ENCODE measurements at places on chromosomes 5 and 9.

DNA sequence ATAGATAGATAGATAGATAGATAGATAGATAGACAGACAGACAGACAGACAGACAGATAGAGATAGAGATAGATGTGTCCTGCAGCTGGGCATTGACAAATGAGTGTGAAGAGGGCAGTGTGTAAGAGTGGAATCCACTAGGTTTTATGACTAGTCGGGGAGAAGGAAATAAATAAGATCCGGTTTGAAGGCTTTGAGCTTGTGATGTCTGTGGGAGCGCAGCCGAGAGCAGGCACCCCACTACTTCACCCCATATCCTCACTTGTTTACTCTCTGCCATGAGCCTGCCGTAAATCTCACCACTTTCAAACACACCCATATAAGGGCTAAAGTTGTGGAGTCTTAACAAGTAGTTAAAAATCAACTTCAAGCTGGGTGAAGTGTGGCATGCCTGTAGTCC lies 1.4 kb upstream of the SUSD1 start:
- DNase-seq: no peak

GRCh38 chr5:164357395-164358033 lies 852.1 kb downstream of the MAT2B start:
- DNase-seq: no peak

- no peak for DNase-seq
Measured at GRCh38 chr5:76942581-76942980, 10.3 kb upstream of the CRHBP start.

DNA sequence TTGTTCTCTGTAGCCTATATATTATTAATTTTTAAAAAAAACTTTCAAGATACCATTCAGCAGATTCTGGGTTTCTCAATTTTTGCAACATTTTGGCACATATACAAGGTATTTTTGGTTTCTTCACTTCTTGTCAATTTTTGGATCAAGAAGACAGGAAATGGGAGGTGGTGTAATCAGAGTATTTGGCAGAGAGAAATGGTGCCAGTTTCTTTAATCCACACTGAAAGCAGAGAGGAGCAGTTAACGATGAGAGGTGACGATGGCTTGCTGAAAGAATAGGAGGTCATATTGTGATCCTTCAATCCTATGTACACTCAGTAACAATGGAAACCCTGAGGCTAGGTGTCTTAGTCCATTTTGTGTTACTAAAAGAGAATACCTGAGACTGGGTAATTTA lies 16.4 kb downstream of the NNT start:
- DNase-seq: no peak

DNA sequence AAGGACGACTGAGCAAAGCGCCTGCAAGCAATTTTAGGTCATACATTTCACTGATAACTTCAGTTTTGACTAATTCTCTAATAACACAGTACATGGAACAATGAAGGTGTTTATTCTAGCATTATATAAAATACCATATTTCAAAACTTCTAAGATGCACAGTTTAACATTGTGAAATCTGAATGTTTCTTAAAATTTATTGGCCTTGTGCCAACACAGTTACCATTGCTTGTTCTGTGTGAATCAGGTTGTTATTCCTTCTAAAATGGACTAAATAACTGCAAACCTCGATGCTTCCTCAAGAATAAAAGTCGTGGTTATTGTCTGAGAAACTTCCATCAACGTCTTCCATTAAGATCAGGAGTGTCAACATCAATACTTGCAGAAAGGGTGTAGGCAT lies 8.0 kb downstream of the MCC start:
- no peak for DNase-seq

DNA sequence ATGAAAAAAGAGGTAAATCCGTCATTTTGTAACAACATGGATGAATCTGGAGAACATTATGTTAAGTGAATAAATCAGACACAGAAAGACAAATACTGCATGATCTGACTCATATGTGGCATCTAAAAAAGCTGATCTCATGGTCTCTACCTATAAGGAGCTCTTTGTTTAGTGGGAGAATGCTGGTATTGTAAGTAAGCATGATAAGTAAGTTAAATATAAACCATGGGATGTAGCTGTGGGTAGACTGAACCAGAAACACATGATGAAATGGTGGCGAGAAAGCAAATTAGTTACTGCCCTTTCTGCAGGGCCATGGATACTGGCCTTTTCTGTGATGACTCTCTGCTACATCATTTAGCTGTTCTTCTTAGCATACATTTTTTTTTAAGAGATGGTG lies 66.4 kb upstream of the RUSC2 start:
- no peak for DNase-seq

- DNase-seq: no peak
Measured at GRCh38 chr5:139684350-139684880, 36.3 kb downstream of the CXXC5 start.

DNA sequence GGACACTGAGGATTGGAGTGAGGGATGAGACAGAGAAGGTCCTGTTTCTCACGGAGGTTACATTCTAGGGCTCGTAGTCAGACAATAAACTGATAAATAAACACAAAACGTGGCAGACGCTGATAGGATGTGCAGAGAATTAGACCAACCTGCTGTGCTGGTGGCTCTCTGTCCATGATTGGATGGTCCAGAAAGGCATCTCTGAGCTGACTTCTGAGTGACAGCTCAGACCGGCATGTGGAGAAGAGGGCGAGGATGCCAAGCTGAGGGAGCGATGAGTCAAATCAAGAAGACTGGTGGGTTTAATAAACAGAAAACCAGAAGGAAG lies 132.3 kb upstream of the TAF11L2 start:
- DNase-seq: no peak

DNA sequence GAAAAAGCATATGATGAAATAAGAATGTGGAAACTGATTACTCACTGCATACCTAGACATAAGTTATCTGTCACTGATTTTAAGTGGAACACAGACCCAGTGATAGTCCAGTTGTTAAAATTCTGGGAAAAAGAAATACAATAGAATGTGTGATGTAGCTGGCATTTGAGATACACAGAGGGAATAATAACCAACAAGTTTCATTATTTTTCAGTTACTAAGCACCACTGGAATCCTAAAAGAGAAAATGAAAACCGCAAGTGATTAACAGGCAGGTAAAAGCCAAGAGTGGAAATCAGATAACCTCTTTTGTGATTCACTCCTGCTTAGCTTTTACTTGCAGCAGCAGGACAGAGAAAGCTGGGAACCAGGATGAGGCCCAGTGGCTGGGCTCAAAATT lies 994.0 kb upstream of the SEMA6A start:
- no peak for DNase-seq

GRCh38 chr5:146003852-146004251 lies 67.5 kb downstream of the SH3RF2 start:
- DNase-seq: no peak

DNA sequence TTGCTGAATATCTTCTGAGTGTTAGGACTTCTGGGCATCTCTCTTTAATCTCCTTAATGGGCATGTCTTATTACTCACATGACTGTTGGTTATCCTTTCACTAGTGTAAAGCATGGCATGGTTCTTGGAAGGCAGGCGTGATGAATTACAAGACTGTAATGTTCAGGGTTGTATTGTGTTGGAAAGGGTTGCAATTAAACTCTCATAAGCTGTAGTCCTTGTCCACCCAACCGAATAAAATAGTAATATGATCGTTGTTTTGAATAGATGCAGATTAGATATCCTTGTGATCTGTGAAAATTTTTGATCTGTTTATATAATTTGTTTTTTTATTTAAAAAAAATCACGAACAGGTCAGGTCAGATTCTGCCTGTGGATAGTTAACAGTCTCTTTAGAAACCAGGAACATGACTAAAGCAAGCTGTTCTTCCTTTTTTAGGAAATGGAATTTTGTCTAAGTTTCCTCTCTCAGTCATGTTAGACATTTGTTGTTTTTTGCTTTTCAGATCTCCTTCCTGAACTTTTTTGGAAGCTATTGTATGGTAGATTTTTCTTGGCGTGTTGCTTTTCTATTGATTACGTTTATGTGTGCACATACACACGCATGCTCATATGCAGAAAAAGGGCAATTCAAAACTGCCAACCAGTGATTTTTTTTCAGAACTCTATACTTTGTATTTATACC lies 121.8 kb downstream of the ARHGEF28 start:
- no peak for DNase-seq

DNA sequence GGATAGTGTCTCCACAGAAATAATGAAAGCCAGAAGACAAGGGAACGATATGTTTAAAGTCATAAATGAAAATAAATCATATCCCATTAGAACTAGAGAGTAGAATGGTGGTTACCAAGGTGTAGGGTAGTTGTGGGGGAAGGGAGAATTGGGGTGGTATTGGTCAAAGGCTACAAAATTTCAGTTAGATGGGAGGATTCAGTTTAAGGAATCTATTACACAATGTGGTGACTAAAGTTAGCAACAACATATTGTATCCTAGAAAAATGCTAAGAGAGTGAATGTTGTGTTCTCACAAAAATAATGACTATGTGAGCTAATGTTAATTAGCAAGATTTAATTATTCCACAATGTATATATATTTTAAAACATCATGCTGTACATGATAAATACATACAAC lies 27.8 kb upstream of the LARP1 start:
- DNase-seq: no peak

DNA sequence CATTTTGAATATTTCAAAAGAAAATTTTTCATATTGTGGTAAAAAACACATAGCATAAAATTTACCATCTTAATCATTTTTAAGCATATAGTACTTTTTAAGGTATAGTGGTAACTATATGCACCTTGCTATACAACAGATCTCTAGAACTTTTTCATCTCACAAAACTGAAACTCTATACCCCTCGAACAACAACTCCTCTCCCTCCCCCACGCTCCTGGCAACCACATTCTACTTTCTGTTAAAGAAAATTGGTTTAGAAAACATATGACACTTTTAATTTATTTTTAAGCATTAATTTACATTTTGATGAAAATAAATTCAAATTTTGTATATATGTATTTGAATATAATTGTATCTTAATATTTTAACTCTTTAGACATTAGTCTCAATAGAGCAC lies 147.2 kb upstream of the EFNA5 start:
- no peak for DNase-seq

DNA sequence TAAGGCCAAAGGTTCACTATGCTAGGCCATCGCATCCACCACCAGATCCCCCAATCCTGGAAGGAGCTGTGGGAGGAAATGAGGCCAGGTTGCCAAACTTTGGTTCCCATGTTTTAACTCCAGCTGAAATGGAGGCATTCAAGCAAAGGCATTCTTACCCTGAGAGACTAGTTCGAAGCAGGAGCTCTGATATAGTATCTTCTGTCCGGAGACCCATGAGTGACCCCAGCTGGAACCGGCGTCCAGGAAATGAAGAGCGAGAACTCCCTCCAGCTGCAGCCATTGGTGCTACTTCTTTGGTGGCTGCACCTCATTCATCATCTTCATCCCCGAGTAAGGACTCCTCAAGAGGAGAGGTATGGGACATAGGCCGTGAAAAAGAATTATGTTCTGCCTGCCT lies 75.6 kb downstream of the GAPVD1 start:
- DNase-seq: no peak

DNA sequence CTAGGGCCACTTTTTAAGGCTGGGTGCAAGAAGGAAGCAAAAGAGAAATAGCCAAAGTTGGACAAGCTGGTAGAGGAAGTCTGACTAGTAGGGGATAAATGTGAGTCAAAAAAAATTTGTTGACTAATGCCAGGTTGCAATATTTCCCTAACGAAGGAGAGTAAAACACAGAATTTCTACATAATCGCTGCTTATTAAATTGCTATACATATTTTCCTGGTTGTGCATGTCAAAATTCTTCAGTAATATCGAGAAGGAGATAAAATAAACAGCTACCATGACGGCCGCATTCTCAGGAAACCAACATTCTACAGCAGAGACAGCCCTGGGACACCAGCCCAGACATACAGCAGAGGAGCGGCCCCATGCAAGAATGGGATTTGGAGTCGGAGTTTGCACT lies 148.3 kb downstream of the ESM1 start:
- no peak for DNase-seq

GRCh38 chr9:134890155-134890495 lies 9.5 kb downstream of the FCN2 start:
- no peak for DNase-seq

DNA sequence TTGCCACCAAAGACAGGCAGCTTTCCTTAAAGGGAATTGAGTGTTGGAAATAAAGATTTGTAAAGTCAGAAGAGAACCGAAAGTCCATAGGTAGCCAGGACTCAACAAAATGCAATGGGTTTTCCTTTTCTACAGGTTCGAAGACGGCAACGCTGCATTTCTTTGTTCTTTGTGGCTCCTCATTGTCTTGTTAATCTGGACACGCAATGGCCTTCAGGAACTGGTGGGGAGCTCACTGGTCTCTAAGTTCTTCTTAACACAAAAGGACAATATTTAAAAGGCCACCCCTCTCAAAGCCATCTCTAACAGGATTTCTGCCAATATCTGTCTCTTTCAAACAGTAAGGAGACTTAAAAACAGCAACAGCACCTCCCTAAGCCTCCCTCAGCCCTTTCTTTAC lies 170.6 kb downstream of the RMI1 start:
- DNase-seq: no peak

DNA sequence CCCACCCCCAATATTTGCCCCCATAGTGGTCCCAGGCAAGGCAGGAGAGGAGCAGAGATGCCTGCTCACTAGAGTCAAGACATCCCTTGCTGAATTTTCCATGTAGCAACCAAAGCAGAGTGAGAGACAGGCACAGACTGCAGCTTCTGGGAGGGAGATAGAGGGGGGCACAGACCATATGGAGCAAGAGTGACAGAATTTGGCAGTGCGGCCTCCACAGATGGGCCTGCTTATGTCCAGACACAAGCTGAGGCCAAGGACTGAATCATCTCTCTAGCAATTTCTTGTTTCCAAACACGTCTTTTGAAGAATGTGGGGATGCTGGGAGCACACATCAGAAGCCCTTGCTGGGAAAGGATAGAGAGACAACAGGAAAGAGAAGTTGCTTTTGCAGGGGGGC lies 53.0 kb upstream of the ALDH1B1 start:
- DNase-seq: no peak

DNA sequence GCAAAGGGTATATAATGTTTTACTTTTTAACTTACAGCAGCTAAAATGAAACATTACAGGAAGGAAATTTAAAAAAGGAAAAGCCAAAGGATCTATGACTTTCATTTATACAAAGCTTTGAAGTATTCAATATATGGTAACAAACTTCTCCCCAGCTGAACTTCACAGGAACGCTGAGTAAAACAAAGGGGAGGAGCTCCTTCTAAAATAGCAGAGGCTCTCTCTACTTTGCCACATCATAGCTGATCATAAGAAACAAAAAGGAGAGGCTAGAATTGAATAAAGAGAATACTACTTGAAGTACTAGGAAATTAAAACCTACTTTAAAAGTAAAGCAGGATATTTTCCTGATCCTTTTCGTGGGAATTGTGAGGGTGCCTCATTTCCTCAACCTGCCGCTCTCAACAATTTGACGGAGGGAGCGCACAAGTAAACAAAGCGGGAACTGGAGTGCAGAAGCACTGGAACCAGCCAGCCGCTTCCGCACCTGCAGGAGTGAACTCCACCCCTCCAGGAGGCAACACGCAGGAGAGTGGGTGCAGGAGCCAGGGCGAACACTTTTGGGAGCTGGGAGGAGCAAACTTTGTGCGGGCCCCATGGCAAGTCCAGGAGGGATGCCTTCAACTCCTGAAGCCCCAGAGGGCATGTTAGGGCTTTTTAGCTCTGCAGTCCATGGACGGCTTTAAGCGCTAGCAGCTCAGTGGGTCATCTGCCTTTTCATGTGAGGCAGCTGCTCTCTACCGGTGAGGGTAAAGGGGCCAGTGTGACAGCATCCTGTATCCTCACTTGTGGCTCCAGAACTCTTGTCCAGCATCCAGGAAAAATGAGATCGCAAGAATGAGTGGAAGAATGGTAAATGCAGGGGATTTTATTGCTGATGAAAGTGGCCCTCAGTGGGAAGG lies 757.4 kb downstream of the PTPRD start:
- no peak for DNase-seq

Data from HS-27A (cell line).